ENCODE measurements at places on chromosomes 2 and 18.

- H3K27me3 ChIP-seq: no peaks in the 10 kb centered on the region
- no peak overlapping the region for H3K27ac ChIP-seq
- H3K36me3 ChIP-seq: no peaks in the 10 kb centered on the region
- DNase-seq: peak; percentile 37
- H3K4me1 ChIP-seq: no peaks in the 10 kb centered on the region
- no peak overlapping the region for H3K4me3 ChIP-seq
These were observed 88.0 kb downstream of the C1D start for GRCh38 chr2:67974559-67975430.

DNA sequence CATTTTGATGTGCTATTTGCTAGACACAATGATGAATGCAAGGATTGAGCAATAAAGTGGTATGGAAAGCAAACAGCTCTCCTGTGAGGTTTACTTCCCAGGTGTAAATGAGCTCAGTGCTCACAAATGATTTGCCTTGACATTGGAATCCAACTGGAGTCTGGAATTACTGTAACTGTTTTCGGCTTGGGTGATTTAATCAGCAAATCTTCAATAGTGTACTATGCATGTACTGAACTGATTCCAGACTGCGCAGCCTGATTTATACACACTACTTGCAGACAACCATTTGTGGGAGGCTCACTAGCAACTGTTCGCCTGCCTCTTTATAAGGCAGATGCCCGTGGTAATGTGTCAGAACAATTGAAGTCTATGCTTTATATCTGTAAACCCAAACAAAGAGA is 27.9 kb upstream of the SOX11 start:
- DNase-seq: no peak
- H3K27ac ChIP-seq: no peak overlapping the region
- no peaks in the 10 kb centered on the region for H3K4me1 ChIP-seq
- no peaks in the 10 kb centered on the region for H3K36me3 ChIP-seq
- no peaks in the 10 kb centered on the region for H3K27me3 ChIP-seq

DNA sequence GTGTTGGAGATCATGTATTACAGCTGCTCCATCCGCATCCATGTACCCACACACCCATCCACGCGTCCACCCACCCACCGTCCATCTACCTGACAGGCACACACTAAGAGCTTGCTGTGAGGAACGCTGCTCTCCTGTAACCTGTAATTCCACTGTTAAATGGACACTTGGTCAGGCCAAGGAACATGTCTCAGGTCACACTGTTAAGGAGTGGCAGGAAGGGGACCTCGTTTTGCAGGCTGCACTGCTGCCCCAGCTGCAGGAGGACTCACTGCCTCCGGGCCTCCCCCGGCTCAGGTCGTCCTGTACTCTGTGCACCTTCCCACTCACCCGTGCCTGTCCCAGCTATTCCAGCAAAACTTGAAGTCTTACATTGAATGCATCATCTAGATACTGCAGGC is 170.5 kb downstream of the EIPR1 start:
- H3K36me3 ChIP-seq: no peaks in the 10 kb centered on the region
- no peak for DNase-seq
- no peak overlapping the region for H3K27ac ChIP-seq

GRCh38 chr2:231523451-231524285 is 6.6 kb downstream of the NMUR1 start:
- peaks cover 7% of the 10 kb centered on the region for H3K27me3 ChIP-seq
- no peak overlapping the region for H3K4me3 ChIP-seq
- no peak for DNase-seq
- H3K27ac ChIP-seq: no peak overlapping the region
- H3K4me1 ChIP-seq: no peaks in the 10 kb centered on the region
- H3K36me3 ChIP-seq: no peaks in the 10 kb centered on the region

- no peaks in the 10 kb centered on the region for H3K36me3 ChIP-seq
- H3K4me1 ChIP-seq: no peaks in the 10 kb centered on the region
- no peaks in the 10 kb centered on the region for H3K27me3 ChIP-seq
- no peak for DNase-seq
- H3K27ac ChIP-seq: no peak overlapping the region
These were observed 136.4 kb upstream of the COPS8 start for GRCh38 chr2:236949089-236949905.

GRCh38 chr2:172745636-172746035 is 10.0 kb downstream of the RAPGEF4 start:
- H3K4me1 ChIP-seq: no peaks in the 10 kb centered on the region
- peak; percentile 84 for DNase-seq
- peaks cover 2% of the 10 kb centered on the region for H3K27me3 ChIP-seq
- H3K4me3 ChIP-seq: no peak overlapping the region
- H3K36me3 ChIP-seq: no peaks in the 10 kb centered on the region

- H3K4me3 ChIP-seq: no peak overlapping the region
- no peaks in the 10 kb centered on the region for H3K36me3 ChIP-seq
- no peaks in the 10 kb centered on the region for H3K4me1 ChIP-seq
- DNase-seq: no peak
These were observed 56.2 kb upstream of the SLC39A10 start for GRCh38 chr2:195600778-195601177.

- H3K36me3 ChIP-seq: no peaks in the 10 kb centered on the region
- H3K4me3 ChIP-seq: no peak overlapping the region
- H3K27ac ChIP-seq: no peak overlapping the region
- peaks cover 24% of the 10 kb centered on the region for H3K4me1 ChIP-seq
- DNase-seq: no peak
These were observed 31.0 kb downstream of the PXDN start for GRCh38 chr2:1713142-1713838.

- DNase-seq: no peak
- no peaks in the 10 kb centered on the region for H3K27me3 ChIP-seq
- peaks cover 8% of the 10 kb centered on the region for H3K36me3 ChIP-seq
- H3K4me1 ChIP-seq: no peaks in the 10 kb centered on the region
- H3K4me3 ChIP-seq: no peak overlapping the region
These were observed 43.2 kb downstream of the SP100 start for GRCh38 chr2:230459216-230459615.

DNA sequence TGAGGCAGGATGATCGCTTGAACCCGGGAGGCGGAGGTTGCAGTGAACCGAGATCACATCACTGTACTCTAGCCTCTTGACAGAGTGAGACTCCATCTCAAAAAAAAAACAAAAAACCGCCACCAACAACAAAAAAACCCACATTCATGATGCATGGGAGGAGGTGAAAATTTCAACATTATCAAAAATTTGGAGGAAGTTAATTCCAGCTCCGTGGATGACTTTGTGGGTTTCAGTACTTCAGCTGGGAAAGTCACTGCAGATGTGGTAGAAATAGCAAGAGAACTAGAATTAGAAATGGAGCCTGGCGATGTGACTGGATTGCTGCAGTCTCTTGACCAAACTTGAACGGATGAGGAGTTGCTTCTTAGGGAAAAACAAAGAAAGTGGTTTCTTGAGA is 74.3 kb downstream of the PRKCE start:
- no peaks in the 10 kb centered on the region for H3K27me3 ChIP-seq
- H3K36me3 ChIP-seq: no peaks in the 10 kb centered on the region

DNA sequence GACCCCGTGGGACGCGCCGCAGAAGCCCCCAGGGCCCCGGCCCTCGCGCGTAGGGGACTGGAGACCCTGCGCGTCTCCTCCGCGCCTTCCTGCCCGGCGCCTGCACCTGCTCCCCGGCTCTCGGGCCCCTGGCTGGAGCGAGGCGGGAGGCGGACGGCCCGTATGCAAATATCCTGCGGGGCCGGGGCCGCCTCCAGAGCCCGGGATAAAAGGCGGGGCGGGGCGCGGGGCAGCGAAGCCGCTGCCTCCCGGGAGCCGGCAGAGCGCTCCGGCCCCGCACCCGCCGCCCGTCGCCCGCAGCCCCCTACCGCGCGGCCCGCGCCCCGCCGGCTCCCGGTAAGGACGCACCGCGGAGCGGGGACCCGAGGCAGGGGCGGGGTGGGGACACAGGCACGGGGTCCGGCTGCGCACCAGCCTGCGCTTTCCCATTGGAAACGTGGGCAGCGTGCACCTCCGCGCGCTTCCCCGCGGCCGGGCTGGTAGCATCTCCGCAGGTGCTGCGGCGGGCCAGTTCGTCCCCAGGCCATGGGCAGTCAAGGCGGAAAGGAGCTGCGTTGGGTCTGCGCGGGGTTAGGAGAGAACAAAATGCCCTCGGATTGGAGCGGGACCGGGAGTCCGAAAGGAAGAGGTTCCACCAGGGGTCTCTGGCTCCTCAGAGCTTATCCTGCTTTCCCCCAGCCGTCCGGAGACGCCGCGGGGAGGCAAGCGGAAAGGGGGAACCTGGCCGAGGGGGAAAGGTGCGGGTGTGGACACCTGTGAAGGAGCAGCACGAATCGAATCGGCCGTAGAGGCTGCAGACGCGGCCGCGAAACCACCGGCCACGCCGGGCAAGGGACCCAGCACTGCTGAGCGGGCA is at the start of gene ATP6V1C2:
TSS of gene ATP6V1C2 (plus strand) at position 235 of the 856 bp plus-strand sequence. CDS start 1,220 bp downstream, outside the sequence.
- H3K27ac ChIP-seq: no peak within 1 kb of the TSS
- H3K4me3 ChIP-seq: no peak within 1 kb of the TSS
- no peak for DNase-seq
- H3K4me1 ChIP-seq: peaks cover 5% of the 10 kb centered on the region
- no peaks in the 10 kb centered on the region for H3K36me3 ChIP-seq

GRCh38 chr2:70759446-70759845 is 8.6 kb downstream of the ADD2 start:
- no peak overlapping the region for H3K27ac ChIP-seq
- H3K36me3 ChIP-seq: no peaks in the 10 kb centered on the region
- DNase-seq: no peak
- H3K27me3 ChIP-seq: no peaks in the 10 kb centered on the region
- no peaks in the 10 kb centered on the region for H3K4me1 ChIP-seq

DNA sequence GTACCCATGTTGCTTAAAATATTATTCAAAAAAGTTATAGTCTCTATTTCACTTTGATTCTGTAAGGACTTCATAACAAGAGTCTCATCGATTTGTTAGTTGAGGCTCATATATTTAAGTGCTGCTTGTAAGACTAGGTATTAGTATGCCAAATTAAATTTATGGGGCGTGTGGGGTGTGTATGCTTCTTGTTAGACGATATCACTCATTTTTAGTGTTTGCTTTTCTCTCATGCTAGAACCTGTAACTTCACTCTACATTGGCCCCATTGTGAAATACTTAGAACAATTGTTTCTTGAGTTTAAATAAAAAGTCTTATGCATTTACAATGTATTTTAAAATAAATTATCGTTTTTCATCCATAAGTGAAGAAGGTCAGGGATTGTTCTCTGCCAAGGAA is 63.6 kb downstream of the CTNNA2 start:
- no peak overlapping the region for H3K4me3 ChIP-seq
- no peaks in the 10 kb centered on the region for H3K4me1 ChIP-seq
- no peak for DNase-seq
- no peaks in the 10 kb centered on the region for H3K36me3 ChIP-seq
- H3K27me3 ChIP-seq: no peaks in the 10 kb centered on the region

DNA sequence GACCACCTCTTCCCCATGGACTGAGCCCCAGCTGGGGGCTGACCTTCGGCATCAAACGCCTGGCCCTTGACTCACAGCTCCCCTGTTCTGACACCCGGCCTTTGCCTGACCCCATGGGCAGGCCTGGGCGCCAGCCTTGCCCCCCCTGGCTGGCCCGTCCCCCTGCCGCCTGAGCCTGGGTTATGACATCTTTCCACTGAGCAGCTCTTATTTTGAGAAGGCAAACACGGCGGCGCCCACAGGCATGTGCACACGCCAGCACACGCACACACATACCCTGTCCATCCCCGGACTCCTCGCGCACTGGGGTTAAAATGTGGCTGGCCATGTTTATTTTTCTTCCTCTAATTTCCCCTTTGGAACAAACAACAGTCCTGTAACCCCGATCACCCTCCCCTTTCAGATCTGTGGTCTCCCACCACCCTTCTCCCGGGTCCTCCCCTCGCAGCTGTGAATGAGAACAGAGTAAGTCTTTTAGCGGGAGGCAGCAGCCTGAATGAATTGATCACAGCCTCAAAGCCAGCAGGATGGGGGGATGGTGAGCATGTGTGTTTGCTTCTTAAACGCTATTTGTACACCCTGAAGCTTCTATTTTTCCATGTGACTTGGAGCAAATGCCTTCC is 11.8 kb upstream of the ATOH8 start:
- H3K4me1 ChIP-seq: peaks cover 47% of the 10 kb centered on the region
- H3K27me3 ChIP-seq: no peaks in the 10 kb centered on the region
- H3K27ac ChIP-seq: peak overlapping the region; percentile 83
- no peak overlapping the region for H3K4me3 ChIP-seq
- no peaks in the 10 kb centered on the region for H3K36me3 ChIP-seq

- no peak for DNase-seq
- no peak overlapping the region for H3K4me3 ChIP-seq
- H3K4me1 ChIP-seq: no peaks in the 10 kb centered on the region
- peaks cover 3% of the 10 kb centered on the region for H3K27me3 ChIP-seq
These were observed 47.6 kb upstream of the MSH6 start for GRCh38 chr2:47735136-47735869.

GRCh38 chr18:48238206-48238605 is 171.0 kb downstream of the ZBTB7C start:
- no peak overlapping the region for H3K27ac ChIP-seq
- H3K27me3 ChIP-seq: no peaks in the 10 kb centered on the region
- peak; percentile 1 for DNase-seq
- H3K36me3 ChIP-seq: no peaks in the 10 kb centered on the region
- no peaks in the 10 kb centered on the region for H3K4me1 ChIP-seq

GRCh38 chr2:124353656-124354055 is 328.6 kb downstream of the CNTNAP5 start:
- H3K36me3 ChIP-seq: no peaks in the 10 kb centered on the region
- H3K27ac ChIP-seq: no peak overlapping the region
- no peak for DNase-seq
- H3K27me3 ChIP-seq: no peaks in the 10 kb centered on the region

- no peak for DNase-seq
- no peaks in the 10 kb centered on the region for H3K27me3 ChIP-seq
- peak overlapping the region; percentile 87 for H3K4me3 ChIP-seq
- H3K27ac ChIP-seq: peak overlapping the region; percentile 88
- peaks cover 21% of the 10 kb centered on the region for H3K36me3 ChIP-seq
These were observed 435 bp downstream of the RNF181 start for GRCh38 chr2:85596026-85596333.

GRCh38 chr18:61734396-61734795 is 158.4 kb downstream of the RNF152 start:
- no peak overlapping the region for H3K4me3 ChIP-seq
- no peaks in the 10 kb centered on the region for H3K27me3 ChIP-seq
- no peaks in the 10 kb centered on the region for H3K36me3 ChIP-seq
- H3K27ac ChIP-seq: no peak overlapping the region
- DNase-seq: no peak

DNA sequence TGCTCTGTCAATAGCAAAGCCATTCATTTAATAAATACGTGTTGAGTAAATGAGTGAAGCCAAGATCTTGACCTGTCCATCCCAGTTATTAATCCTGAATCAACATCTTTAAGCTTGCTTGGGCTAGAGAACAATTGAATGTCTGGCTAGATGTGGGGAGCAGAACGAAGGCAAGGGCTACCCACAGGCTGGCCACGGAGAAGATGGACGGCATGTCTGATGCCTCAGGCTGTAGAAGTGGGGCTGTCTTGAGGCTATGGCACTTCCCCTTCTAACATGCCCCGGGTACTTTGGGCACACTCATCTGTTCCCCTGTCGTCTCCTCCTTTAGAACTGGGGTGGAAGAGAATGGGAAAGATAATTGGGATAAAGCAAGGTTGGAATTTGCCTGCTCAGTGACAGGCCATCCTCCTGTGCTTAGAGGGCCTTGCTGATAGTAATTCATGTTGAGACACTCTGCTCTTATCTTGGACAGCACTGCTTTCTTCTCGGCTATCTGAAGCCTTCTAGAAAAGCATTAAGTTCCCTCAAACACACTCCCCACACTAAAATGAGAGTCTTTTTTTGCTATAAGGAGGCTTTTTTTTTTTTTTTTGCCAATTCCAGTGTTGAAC is 225.7 kb downstream of the MREG start:
- no peaks in the 10 kb centered on the region for H3K36me3 ChIP-seq
- H3K27me3 ChIP-seq: no peaks in the 10 kb centered on the region
- DNase-seq: no peak
- no peak overlapping the region for H3K27ac ChIP-seq
- no peak overlapping the region for H3K4me3 ChIP-seq

GRCh38 chr2:176158855-176159662 is 2.0 kb downstream of the HOXD3 start:
- no peak overlapping the region for H3K27ac ChIP-seq
- no peak overlapping the region for H3K4me3 ChIP-seq
- H3K36me3 ChIP-seq: no peaks in the 10 kb centered on the region
- peaks cover 77% of the 10 kb centered on the region for H3K27me3 ChIP-seq
